Left ventricle myocardium superior (tissue), 1 donor: ENCODE measurements at places on chromosomes 3 and 15.

GRCh38 chr3:58544541-58544940 is 7.6 kb upstream of the ACOX2 start:
- DNase-seq: no peak

GRCh38 chr3:134656211-134656800 is 5.5 kb upstream of the KY start:
- DNase-seq: no peak

DNA sequence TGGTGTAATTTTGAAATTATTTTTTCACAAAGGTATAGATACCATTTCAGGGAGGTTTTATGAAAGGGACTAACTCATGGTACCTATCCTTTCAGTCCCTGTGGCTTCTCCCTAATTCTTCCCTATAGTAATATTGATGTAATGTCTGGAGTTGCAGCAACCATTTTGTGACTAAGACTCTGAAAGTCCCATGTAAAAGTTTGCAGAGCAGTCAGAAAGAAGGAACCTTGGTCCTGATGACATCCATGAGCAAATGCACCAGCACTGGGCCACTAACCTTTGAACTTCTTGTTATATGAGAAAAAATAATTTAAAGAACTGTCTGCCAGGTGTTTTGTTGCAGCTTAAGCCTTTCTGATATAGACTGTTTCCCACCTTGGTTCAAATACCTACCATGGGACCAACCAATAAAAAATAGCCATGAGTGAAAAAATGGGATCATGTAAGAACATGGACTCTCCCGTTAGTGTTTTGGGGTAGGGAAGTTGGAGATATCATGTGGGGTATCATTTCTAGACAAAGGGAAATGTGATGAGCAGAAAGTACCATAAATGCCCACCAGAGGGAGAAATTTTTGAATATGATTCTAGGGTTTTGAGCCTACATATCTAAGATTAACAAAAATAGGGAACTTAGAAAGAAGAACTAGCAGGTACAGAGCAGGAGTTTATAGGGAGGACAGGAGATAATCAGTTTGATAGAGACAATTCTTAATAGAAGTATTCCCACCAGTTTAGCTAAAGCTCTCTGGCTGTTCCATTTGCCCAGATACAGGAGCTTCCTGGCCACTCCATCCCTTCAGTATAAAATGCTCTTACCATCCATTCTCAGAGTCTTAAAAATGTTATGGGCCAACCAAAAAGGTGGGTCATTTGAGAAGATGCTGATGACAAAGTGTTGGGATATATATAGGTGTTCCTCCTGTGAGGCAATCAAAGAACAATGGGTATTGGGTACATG is 3.4 kb upstream of the CPOX start:
- no peak for DNase-seq

GRCh38 chr3:100316641-100317069 is 17.9 kb upstream of the NIT2 start:
- peak; percentile 39 for DNase-seq

DNA sequence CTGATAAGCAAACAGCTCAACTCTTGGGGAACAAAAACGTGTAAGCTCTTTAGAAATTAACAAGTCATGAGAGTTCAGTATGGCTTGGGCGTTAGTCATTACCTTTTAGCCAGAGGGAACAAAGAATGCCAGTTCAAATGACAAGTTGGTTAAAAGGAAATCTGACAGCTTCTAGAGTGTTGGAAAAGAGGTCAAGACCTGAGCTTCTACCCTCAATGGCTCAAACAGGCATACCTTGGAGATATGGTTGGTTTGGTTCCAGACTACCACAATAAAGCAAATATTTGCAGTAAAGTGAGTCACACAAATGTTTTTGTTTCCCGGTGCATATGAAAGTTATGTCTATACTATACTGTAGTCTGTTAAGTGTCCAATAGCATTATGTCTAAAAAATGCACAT is 136.1 kb downstream of the CACNA1D start:
- DNase-seq: no peak

- DNase-seq: no peak
These were observed 93.2 kb downstream of the ZNF280D start for GRCh38 chr15:56640127-56640526.

DNA sequence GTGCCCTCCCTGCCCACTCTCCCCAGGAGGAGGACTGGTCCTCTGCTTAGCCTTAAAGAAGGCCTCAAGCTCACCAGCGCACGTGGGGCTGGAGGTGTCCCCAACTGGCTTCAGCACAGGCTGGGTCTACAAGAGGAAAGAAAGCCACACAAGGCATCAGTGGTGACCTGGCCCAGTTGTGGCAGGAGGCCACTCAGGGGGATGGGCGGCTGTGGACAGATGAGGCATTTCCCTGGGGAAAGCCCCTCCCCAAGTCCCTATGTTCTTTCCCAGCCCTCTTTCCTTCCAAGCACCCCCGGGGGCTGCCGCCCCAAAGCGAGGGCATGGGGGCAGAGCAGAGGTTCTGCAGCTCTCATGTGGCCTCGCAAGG is 155.2 kb upstream of the TLE3 start:
- DNase-seq: no peak

DNA sequence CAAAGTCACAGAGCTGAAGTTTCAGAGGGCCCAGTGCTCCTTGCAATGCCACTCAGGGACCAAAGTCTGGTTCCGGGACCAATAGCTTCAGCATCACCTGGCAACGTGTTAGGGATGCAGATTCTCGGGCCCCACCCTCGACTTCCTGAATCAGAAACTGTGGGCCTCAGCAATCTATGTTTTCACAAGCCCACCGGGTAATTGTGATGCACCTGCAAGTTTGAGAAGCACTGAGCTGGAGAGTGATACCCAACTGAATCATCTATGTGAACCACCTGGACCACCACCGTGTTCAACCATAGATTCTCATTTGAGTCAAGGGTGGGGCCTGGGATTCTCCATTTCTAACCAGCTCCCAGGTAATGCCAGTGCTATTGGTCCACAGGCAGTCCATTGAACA is 55.7 kb downstream of the CORO2B start:
- DNase-seq: no peak

GRCh38 chr3:63980019-63980418 is 43.3 kb downstream of the PSMD6 start:
- DNase-seq: no peak

DNA sequence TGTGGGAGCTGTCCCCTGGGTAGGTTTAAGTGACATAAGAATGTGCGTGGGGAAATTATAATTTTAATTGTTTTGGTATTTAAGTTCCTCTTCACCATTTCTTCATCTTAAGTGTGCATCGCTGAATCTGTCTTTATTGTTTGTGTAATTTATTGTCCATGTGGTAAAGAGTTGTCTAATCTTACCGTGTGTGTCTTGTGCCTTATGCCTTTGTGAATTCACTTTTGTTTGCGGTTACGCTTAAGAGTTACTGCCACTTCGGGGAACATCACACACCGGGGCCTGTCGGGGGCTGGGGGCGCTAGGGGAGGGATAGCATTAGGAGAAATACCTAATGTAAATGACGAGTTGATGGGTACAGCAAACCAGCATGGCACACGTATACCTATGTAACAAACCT is 767 bp downstream of the WDR48 start:
- no peak for DNase-seq

GRCh38 chr3:24393316-24393715 is 101.3 kb downstream of the THRB start:
- no peak for DNase-seq

DNA sequence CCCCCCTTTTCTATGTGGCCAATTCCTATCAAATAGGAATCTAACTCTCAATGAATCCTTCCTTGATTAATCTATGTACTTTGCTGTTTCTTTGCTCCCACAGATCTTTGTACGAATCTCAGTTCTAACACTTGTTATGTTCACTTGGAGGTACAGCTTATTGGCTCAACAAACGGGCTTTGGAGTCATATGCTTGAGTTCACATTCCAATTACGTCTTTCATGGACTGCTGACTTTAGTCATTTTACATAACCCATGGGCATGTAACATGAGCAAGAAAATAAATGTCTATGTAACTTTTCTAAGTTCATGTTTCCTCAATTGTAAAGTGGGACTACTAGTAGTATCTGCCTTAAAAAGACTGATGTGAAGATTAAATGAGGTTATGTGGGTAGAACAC is 123.2 kb upstream of the TBC1D5 start:
- DNase-seq: no peak

GRCh38 chr15:75163150-75163564 is 38.5 kb upstream of the C15orf39 start:
- no peak for DNase-seq

- DNase-seq: no peak
These were observed 3.5 kb downstream of the SLTM start for GRCh38 chr15:58929891-58930416.

DNA sequence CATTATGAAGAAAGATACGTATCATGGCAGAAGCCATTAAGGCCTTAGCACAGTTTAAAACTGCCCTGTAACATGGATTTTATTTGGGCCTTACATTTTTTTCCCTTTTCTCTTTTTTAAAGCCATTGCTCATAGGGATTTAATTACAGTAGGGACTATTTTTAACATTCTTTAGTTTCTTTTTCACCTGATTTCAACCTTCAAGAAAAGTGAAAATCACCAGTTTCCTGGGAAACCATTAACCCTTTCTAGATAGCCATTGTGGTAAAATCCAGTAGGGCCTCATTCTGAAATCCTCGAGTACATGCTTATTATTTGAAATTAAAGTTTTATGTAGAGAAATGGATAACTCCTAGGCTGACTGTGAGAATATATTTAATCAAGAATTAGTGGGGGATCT is 3.1 kb downstream of the SPRED1 start:
- no peak for DNase-seq

- DNase-seq: no peak
These were observed 37.0 kb upstream of the PIK3R4 start for GRCh38 chr3:130783629-130784028.

DNA sequence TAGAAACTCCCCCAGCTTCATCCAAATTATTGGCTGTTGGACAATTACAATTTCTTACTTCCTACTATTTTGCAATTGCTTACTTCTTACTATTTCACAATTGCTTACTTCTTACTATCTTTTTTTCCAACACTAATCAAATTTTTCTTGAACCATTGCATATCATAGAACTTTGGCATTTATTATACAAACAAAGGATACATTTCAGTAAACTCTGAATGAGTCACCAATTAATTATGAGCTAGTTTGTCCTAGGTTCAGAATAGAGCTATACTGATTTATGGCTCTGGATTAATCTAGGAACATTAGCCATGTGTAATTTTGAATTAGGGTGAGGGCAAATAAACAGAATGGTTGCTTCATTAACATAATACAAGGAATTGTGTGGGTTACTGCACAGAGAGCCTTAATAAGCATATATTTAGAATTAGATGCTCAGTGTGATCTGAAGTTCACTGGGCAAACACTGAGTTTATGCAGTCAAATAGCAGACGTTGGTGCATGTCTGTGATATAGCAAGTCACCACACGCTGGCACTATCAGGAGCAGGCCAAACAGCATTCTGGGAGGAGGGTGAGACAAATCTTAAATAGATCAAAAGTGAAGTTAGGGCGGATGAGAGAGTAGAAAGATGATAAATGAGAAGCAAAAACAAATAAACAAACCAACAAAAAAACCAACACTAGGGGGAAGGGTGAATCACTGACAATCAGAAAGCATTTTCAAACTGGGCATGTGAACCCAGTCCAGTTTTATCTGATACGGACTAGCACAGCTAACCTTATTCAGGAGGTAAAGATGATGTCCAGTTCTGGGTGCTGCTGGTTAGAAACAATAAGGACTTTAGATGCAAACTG is 21.5 kb downstream of the GABRR3 start:
- no peak for DNase-seq

- no peak for DNase-seq
These were observed 14.9 kb downstream of the ARL8B start for GRCh38 chr3:5136919-5137429.

DNA sequence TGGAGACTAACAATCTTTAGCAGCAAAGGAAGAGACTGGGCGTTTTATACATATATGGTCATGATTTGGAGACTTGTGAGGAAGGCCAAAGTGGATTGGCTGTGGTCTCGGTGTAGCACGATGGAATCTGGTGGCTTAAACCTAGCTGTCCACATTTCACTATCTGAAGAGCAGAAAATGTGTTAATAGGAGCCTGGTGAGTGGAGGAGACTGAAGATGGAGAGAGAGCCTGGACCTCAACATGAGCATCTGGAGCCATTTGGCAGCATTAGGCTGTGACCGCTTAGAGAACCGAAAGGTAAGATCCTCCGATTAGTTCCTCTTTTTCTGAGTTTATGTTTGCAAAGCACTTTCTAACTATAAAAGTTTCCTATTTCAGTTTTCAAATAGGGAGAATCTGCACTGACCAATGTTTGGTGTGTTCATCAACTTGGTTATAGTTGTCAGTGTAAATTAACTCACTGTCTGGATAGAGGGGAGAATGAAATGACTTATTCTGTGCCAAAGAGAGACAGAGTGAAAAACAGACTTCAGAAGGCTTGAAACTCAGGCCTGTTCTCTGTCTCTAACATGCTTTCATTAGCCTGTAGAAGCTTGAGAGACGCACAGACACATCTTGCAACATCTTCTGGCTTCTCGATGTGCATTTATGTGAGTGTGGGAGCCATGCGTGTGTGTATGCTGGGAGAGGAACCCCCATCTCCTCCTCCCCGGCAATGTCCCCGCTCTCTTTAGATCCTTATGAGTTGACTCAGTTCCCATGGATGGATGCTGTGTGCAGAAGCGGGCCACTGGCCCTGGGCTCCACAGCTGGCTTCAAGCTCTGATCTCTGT is 244.7 kb upstream of the TBL1XR1 start:
- no peak for DNase-seq

GRCh38 chr3:40307176-40307575 is 2.3 kb upstream of the EIF1B start:
- DNase-seq: no peak

GRCh38 chr3:171955598-171955997 is 83.8 kb upstream of the FNDC3B start:
- no peak for DNase-seq
